ENCODE measurements at places on chromosomes 3 and 15.

- no peak for DNase-seq
Measured at GRCh38 chr3:136898549-136898948, 36.5 kb downstream of the NCK1 start.

GRCh38 chr3:83216919-83217594 is 1455.6 kb upstream of the GBE1 start:
- DNase-seq: no peak

- no peak for DNase-seq
Measured at GRCh38 chr3:104555728-104556127, 811.0 kb upstream of the ALCAM start.

- no peak for DNase-seq
Measured at GRCh38 chr3:48118322-48118721, 69.9 kb downstream of the CDC25A start.

DNA sequence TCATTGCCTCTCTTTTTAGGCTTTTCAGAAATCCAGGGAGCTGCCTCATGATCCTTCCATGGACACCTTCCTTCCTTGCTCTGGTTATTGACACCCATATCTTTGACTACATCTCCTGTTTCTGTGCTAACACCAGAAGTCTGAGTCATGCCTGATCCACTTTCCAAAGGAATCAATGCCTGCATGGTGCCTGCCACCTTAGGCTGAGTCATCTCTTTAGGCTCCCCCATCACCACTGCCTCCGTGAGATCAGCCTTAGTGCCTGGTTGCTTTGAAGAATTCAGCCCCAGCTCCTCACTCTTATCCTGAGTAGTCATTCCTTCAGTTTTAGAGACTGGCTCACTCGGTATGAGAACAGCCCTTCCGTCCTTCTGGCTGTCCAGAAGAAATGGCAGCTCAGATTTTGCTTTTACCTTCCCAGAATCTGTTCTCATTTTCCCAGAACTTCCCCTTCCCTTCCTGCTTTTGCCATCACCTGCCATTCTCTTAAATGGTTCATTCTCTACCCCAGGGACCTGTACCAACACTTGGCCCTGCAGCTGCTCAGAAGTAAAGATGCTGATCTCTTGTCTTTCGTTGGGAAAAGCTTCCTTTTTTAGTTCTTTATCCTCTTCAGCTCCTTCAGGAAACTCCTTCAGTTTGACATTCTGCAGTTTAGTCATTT is 105.3 kb downstream of the MAP4 start:
- DNase-seq: peak; percentile 95

DNA sequence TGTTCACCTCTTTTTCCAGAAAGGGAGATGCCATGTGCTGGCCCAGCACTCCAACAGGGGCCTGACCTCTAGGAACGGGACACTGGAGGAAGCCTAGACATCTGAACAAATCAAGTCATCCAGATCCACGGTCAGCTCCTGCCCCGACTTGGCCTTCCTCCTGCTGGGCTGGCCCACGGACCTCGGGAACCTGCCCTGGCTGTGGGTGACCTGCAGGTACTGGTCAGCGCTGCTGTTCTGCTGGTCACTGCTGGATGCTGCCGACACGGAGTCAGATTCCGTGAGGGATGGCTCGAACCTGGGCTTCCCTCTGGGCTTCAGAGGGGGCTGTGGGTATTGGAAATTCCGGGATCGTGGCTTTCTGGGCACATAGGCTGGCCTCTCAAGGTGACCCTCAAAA is 8.4 kb upstream of the STARD5 start:
- DNase-seq: no peak

DNA sequence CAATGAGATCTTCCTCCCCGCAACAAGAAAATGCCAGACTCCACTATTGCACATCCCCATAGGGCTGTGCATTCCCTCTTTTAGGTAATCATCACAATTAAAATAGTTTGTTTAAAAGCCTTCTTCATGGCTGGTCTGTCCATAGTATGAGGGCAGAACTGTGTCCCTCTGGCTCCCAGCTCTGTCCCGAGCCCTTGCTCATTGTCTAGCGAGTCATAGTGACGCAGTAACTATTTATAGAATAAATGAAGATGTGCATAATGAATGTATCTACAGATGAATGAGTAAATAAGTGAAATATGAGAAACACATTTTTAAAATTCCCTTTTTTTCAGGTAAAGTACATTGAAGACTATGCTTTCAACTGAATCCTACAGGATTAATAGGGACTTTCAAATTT is 128.4 kb upstream of the TMC3 start:
- peak; percentile 8 for DNase-seq

DNA sequence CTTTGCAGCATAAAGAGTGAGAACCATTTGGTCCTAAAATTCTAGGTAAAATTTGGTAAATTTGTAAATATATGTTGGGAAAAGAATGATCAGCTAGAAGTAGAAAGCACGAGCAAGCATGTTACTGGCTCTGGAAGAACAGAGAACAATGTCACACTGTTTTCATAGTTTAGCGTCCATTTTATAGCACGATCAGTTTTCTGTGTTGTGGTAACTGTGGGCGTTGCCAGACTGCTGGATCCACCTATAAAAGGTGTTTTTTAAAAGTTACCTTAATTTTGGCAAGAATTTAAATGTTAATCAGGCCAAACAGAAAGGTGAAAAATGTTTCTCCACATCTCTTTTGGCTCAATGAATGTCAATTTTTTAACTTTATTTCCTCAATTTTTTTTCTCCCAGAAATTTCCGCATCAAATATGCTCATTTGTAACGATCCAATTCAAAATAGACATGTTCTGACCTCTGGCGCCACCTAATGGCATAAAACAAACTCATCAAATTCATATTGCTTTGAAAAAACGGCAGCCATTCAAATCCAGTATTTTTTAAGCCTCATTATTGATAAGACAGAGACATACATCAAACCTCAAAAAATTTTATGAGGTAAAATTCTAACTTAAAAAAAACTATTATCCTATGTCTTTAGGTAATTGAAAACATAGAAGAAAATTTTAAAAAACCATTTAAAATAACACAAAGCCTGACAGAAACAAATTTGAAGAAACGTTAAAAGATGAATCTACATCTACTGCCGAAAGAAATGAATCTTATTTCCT is 5.5 kb upstream of the GP5 start:
- peak; percentile 62 for DNase-seq

- no peak for DNase-seq
Measured at GRCh38 chr3:78430741-78431140, 1337.1 kb downstream of the ROBO1 start.

DNA sequence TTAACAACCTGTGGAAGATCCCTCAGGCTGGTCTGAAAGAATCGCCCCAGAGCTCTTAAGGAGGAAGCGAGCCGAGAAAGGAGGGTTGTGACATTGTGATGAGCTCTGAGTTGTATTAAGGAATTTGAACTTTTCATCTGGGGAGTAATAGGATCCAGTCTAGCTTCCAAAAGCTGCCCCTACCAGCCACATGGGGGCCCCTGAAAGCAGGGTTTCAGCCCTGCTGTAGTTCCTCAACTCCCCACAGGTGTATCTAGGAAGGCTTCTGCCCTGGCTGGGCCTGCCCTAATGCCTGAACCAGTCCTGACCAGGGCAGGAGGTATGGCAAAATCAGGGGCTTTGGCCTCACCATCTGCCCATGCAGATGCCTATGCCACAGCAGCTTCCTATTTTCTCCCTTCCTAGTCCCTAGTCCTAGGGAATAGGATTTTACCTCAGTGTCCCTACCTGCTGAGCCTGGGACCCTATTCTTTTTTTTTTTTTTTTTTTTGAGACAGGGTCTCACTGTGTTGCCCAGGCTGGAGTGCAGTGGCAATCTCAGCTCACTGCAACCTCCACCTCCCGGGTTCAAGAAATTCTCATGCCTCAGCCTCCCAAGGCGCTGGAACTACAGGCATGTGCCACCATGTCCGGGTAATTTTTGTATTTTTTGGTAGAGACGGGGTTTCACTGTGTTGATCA is 5.0 kb upstream of the AP3S2 start:
- DNase-seq: peak; percentile 44

DNA sequence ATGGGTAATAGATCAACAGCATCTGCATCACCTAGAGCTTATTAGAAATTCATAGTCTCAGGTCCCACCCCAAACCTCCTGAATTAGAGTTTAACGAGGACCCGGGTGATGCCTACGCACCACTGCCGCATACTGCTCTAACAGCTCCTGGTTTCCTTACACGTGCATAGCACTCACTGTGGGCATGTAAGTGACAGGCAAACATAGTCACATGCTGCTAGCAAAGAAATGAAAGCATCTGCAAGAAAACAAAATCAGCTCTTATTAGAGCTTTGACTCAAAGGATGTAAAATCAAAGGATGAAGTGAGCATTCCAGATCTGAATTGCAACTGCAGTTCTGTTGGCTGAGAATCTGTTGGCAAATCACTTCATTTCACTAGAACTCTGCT is 19.1 kb upstream of the RIOX2 start:
- DNase-seq: no peak

DNA sequence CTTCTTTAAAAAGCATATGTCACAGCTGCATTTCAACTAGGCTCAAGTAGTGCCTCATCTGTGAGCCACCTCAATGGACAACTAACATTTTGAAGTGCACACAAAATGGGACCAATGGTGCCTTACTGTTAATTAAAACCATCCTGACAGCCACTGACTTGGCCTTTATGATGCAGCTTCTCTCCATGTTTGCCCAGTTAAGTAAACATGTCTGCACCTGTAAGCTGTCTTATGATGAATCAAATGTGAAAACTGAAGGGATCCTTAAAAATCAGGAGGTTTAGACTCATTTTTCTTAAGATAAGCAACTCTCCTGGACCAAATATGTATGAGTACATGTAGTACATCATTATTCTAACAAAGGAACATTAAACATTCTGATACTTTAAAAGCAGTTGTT is 861.6 kb downstream of the ROBO1 start:
- DNase-seq: no peak

GRCh38 chr3:115525731-115526130 is 97.6 kb upstream of the GAP43 start:
- no peak for DNase-seq

DNA sequence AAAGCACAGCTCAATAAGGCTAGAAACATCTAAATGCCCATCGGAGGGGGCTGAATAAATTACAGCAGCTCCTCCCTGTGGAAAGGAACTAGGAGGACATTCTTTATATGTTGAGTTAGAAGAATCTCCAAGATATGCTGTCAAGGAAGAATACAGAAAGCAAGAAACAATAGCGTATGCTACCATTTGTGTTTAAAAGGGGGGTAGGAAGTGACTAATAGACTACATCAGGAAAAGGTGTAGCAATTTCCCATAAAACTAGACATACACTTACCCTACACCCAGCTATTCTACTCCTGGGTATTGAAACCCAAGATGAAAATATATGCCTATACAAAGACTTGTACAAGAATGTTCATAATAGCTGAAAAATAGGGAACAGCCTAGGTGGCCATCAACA is 21.6 kb downstream of the SEC61A1 start:
- DNase-seq: no peak

DNA sequence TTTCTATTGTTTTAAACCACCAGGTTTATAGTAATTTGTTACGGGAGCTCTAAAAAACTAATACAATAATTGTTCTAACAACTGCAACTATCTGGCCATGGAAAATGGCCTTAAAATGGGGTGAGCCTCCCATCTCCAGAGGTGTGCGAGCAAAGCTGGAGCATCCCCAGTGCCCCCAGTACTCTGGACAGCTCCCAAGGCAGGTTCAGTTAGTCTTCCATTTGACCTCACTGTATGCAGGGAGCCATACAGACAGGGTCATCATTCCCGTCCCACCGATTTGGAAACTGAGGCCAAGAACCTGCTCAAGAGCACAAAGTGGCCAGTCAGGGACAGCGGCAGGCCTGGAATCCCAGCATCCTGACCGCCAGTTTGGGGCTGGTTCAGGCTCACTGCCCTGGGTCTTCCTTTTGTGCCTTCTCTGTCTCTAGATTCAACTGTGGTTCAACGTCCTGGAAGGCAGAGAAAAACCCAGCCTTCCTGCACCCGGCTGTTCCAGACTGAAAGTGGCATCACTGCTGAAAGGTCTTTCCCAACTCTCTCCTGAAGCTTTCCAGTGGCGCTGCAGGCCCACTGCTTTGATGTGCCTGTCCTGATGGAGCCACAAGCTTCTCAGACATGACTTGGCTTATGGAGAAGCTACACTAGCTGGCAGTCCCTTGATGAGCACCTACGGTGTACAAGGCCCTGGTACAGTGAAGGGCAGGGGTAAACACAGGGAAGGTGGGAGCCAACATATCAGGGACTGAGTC is 76.6 kb upstream of the LINGO1 start:
- no peak for DNase-seq

DNA sequence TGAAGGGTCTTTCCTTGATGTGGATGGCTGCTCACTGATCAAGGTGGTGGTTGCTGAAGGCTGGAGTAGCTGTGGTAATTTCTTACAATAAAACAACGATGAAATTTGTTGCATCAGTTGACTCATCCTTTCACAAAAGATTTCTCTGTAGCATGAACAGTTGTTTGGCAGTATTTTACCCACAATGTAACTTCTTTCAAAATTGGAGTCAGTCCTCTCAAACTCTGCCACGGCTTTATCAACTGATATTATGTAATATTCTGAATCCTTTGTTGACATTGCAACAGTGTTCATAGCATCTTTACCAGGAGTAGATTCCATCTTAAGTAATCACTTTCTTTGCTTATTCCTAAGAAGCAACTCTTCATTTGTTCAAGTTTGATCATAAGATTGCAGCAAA is 252.6 kb downstream of the UBE2E2 start:
- DNase-seq: peak; percentile 45

GRCh38 chr3:72768481-72768880 is 79.8 kb downstream of the SHQ1 start:
- DNase-seq: no peak

DNA sequence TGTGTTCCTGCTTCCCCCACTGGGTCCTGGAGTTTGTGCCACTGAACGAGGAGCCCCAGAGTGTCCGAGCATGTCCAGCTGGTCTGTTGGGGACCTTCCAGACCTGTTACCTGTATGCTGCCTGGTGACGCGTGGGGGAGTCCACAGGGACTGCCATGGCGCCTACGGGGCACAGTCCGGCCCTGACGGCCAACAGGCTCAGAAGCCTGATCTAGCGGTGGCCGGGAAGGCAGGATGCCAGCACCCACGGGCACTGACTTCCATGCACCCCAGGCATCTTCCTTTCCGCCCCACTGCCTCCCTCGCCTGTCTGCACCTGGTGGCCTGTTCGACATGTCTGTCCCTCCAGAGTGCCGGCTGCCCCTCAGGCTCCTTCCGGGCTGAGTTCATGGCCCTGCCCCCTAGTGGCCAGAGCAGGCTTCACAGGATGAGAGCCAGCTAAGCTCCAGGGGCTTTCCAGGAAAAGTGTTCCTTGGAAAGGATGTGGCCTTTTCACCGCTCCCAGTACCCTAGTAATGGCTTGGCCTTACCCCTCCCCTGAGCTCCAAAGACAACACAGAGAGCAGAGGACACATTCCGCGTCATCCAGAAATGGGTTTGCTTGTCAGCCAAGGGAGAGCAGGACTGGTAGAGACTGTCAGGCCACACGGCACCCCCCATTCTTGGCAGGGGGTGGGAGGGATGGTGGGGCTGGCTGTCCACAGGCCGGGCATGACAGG is 35.7 kb downstream of the NGRN start:
- peak; percentile 66 for DNase-seq

- peak; percentile 49 for DNase-seq
Measured at GRCh38 chr3:107271787-107272387, 105.4 kb upstream of the CCDC54 start.

- DNase-seq: no peak
Measured at GRCh38 chr3:100361897-100362296, 27.3 kb downstream of the NIT2 start.
